ENCODE measurements at places on chromosomes 1 and 21.

DNA sequence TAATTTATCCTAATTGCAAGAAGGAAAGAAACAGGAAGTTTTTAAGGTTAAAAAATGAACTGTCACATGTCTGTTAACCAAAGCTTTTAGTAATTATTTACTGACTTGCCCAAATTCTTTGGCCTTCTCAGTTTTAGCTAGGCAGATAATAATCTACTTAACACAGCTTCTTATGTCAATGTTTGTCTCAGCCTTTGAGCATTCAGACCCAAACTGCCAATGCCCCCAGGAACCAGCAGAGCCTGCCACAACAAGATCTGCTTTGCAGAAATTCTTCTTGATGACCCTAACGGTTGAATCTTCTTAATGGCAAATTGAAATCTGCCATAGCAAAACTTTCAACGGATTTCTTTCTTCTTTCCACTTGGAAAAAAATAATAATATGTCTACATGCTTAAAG is 792.4 kb upstream of the ADGRL2 start:
- no peak for DNase-seq

DNA sequence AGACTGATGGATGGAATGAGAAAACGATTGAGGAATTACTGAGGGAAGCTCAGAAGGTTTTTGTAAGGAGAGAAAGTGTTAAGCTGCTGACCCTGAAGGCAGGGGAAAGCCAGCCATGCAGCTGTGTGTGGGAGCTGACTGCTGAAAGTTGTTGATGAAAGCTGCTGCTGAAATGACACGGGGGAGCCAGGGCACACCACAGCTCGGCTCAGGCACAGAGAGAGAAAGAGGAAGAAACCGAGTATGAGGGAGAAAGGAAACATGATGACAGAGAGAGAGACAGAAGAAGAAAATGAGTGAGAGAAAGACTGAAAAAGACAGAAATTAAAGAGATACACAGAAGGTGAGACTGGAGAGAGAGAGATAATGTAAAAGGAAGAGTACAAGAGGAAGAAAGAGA is 115.5 kb downstream of the LRRC53 start:
- DNase-seq: no peak

- DNase-seq: no peak
Observed at GRCh38 chr21:35475762-35476161, 426.7 kb upstream of the RUNX1 start.

GRCh38 chr1:183773482-183774274 is 31.2 kb upstream of the RGL1 start:
- DNase-seq: no peak

GRCh38 chr1:248805876-248806275 is 19.8 kb downstream of the SH3BP5L start:
- no peak for DNase-seq

GRCh38 chr21:21439761-21440160 is 441.6 kb downstream of the NCAM2 start:
- no peak for DNase-seq

- no peak for DNase-seq
Observed at GRCh38 chr1:229888561-229889001, 178.5 kb upstream of the GALNT2 start.

DNA sequence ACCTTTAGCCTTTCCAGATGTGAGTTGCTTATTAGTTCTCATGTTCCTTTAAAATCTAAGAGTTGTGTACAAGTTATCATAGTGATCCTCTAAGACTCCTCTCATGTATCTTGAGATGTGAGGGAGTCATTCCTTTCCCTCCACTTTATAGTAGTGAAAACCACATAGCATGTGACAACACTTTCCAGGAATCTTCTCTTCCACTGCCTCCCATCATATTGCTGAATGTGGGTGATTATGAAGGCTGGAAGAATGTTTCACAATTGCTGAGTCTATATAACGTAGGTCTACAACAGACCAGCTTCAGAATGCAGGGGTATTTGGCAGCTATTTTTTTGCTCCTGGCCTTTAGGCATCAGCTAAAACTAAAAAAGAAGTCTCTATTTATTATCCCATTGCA is 44.7 kb upstream of the LRRC7 start:
- DNase-seq: no peak

DNA sequence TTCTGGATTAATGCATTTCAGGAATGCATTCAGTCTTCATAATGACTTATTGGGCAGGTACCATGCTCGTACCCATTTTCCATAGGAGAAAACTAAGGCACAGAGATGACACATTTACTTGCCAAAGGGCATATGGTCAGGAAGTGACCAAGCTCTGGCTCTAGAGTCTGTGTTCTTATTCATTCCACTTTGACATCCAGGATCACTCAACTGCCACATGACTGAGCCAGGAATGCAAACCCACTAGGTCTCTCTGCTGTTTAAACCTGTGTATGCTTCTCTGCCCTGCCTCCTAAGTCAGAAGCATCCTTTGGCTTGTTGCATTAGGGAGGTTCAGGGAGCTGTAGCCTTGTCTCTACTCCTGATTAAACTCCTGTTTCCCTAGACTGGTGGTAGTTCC is 7.5 kb downstream of the KAZN start:
- no peak for DNase-seq
